Activated T-helper 1 cell treated with anti-CD3 and anti-CD28 coated beads, Interleukin-12 subunit alpha, Interleukin-12 subunit beta, Interleukin-2, Interleukin-4 antibody, amounts not matched to agents 30 ng/mL and 10 ng/mL and 1 ng/mL, durations not matched to agents 14 hours and 24 hours and 36 hours (primary cell): ENCODE measurements at places on chromosomes 1 and 21. TPM values are rescaled to one million over a fixed set of nuclear protein-coding genes. Genes with fewer than 3 reads are reported as not detected.

DNA sequence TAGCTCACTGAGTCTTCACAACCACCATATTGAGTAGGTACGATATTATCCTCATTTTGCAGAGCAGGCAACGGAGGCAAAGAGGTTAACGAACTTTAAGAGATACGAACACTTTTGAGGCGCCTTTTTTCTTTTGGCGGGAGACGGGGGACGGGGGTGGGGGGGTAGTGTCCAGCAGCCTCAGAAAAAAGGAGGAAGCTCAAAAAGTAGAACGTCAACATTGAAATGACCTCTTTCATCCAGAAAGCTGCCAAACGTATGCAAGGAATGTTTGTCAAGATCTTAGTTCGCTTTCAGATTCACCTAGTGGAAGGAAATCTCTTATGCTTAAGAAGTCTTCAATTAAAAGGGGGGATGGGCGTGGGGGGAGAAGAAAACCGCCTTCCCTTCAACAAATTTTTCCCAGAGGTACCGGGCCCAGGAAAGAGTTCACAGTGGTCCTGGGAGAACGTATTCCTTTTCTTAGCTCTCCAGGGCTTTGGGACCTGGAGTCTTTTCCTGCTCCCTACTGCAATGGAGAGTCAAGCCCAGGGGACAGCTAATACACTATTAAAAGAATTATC is 1.1 kb upstream of the PCAT6 start:
- H3K4me1 ChIP-seq, result peaks cover 65% of the 10 kb centered on the region
- peaks cover 10% of the 10 kb centered on the region for H3K36me3 ChIP-seq
- peaks cover 2% of the 10 kb centered on the region for H3K27me3 ChIP-seq
- H3K27ac ChIP-seq, result peak overlapping the region; percentile 77
- DNase-seq, result no peak

DNA sequence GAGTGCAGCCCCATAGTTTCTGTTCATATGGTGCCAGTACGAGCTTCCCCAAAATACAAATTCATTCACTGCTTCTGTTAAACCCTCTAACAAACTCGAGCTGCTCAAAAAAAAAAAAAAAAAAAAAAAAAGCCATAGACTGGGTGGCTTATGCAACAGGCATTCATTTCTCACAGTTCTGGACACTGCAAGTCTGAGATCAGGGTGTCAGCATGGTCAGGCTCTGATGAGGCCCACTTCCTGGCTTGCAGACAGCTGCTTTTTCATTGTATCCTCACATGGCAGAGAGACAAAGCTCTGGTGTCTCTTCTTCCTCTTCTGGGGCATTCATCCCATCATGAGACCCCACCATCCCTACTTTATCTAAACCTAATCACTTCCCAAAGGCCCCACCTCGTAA is 121.6 kb downstream of the PTBP2 start:
- H3K27me3 ChIP-seq, result peaks cover 5% of the 10 kb centered on the region
- no peaks in the 10 kb centered on the region for H3K4me1 ChIP-seq
- no peaks in the 10 kb centered on the region for H3K36me3 ChIP-seq
- no peak overlapping the region for H3K27ac ChIP-seq

- no peak overlapping the region for H3K27ac ChIP-seq
- H3K4me3 ChIP-seq, result no peak overlapping the region
- no peaks in the 10 kb centered on the region for H3K36me3 ChIP-seq
Observed at GRCh38 chr21:43634618-43635017, 24.7 kb downstream of the HSF2BP start.

Gene MPC2
- total RNA-seq, result 33.7 and 36.9 TPM in 2 replicates

- peaks cover 4% of the 10 kb centered on the region for H3K36me3 ChIP-seq
- no peak overlapping the region for H3K27ac ChIP-seq
- H3K27me3 ChIP-seq, result no peaks in the 10 kb centered on the region
- no peak overlapping the region for H3K4me3 ChIP-seq
- DNase-seq, result no peak
Observed at GRCh38 chr1:215617979-215618378, 50.9 kb downstream of the KCTD3 start.

GRCh38 chr21:44333509-44334328 is 5.5 kb downstream of the CFAP410 start:
- H3K4me3 ChIP-seq, result no peak overlapping the region
- H3K27ac ChIP-seq, result no peak overlapping the region
- H3K36me3 ChIP-seq, result no peaks in the 10 kb centered on the region
- no peak for DNase-seq

Gene CD53
- 201 and 204 TPM in 2 replicates for total RNA-seq

- DNase-seq, result no peak
- H3K4me1 ChIP-seq, result no peaks in the 10 kb centered on the region
- H3K27ac ChIP-seq, result no peak overlapping the region
- no peak overlapping the region for H3K4me3 ChIP-seq
Observed at GRCh38 chr1:33247545-33247944, 8.7 kb upstream of the ZNF362 start.
